SHP77 treated with DMSO at 0.1 percent for 48 hours (cell line): ENCODE measurements at places on chromosomes 6 and 20.

GRCh38 chr20:47875297-47876025, 90.2 kb upstream of the SULF2 start:
- DNase-seq: no peak

DNA sequence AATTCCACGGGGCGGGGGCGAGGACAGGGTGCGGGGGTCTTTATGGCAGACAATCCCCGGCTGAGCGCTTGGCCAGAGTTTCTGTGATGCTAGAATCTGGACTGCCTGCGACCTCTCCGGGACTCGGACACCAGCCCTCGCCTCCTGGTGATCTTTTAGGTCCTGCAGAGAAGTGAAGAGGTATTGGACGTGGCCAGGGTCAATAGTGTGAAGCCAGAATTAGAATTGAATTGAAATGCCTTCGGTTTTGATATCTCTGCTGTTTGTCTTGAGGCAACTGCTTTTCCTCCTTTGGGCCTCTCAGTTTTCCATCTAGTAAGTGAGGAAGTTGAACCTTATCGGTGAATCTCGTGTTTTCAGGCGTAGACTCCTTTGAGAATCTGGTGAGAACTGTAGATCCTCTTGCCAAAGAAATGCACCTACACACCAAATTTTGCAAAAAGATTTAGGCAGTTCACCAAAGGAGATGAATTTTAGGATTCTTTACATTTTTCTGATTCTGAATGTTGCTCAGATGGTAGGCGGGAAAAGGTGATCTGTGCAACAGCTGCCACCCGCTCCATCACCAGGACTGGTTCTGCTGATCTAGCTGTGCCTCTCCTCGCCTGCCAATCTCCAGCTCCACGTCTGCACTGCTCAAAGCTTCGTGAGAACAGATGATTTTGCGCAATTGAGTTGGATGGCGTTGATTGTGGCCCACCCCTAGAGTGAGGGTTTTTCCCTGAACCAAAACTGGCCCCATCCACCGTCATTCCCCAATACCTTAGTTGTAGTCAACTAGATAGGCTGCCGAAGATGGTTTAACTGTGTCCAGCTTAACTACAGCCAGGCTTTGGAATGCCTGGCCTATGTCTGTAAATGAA, 837 bp upstream of the OSER1 start:
- no peak for DNase-seq

- DNase-seq: no peak
These were observed 116.3 kb upstream of the AFDN start for GRCh38 chr6:167710363-167710920.

- DNase-seq: no peak
These were observed 595.7 kb upstream of the ARID1B start for GRCh38 chr6:156181506-156181905.

GRCh38 chr20:16381444-16381843, 191.8 kb downstream of the KIF16B start:
- no peak for DNase-seq

DNA sequence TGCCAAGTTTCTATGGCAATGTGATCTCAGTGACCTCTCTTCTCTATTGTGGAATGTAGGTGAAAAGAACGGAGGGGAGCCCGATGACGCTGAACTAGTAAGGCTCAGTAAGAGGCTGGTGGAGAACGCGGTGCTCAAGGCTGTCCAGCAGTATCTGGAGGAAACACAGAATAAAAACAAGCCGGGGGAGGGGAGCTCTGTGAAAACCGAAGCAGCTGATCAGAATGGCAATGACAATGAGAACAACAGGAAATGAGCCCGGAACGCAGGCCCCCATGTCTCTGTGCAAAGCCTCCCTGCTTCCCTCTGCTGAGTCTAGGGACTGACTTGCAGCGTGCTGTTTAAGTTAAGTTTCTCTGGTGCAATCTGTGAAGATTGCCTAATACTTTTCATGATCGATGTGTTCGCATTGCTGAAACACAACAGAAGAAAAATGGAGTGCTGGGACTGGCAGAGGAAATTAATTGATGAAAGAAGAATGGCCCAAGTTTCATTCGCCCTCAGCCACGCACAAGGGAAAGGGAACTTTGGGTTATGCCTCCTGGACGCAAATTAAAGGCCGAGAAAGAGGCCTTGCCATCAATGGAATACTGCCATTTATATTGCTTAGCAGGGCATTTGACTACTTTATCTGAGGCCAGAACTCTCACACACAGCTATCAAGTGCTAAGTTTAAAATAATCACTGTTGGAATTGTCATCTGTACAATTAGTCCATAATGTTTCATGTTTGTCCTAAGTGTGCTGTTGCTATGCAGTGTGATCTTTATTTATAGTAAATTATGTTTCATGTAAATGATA, 146.4 kb downstream of the AKAP7 start:
- DNase-seq: no peak

DNA sequence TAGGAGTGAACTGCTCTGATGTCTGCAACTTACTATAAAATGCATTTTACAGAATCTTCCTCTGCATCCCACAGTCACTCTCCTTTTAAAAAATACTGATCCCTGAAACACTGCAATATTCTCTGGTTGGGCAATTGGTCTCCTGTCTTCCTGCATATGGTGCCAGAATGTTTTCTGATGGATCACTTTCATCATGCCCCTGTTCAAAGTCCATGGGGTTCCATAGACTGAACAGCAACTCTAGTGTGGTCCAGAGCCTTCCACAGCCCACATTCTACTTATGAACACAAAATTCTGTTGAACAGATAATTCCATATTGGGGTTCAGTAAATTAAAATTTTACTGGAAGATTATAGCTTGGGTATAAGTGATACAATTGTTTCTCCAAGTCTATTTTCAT, 11.0 kb downstream of the GSTA2 start:
- DNase-seq: no peak
